ENCODE measurements at places on chromosomes 5 and 9. TPM values are rescaled to one million over a fixed set of nuclear protein-coding genes. Genes with fewer than 3 reads are reported as not detected.

OR13C4 gene
- total RNA-seq = not detected

SLC9A3 gene
- total RNA-seq = 1.8 TPM

HMGCS1 gene
- 90.5 TPM for total RNA-seq

SLC25A2 gene
- 0.72 TPM for total RNA-seq

AGXT2 gene
- total RNA-seq = not detected

PPP2R2B gene
- total RNA-seq = 1.6 TPM

ELAVL2 gene
- 0.81 TPM for total RNA-seq

FGF10 gene
- 1.2 TPM for total RNA-seq

ACTBL2 gene
- total RNA-seq = not detected

DNA sequence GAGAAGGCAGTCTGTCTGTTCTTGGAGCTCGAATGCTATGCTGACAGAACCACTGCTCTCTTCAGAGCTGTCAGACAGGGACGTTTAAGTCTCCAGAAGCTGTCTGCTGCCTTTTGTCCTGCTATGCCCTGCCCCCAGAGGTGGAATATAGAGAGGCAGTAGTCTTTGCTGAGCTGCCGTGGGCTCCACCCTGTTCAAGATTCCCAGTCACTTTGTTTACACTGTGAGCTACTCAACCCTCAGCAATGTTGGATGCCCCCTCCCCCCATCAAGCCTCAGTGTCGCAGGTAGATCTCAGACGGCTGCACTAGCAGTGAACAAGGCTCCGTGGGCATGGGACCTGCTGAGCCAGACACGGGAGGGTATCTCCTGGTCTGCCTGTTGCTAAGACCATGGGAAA, 344.2 kb downstream of the TMEM161B start:
- DNase-seq = no peak

- no peak for DNase-seq
These were observed 139.9 kb downstream of the SGCD start for GRCh38 chr5:156466871-156467270.

DNA sequence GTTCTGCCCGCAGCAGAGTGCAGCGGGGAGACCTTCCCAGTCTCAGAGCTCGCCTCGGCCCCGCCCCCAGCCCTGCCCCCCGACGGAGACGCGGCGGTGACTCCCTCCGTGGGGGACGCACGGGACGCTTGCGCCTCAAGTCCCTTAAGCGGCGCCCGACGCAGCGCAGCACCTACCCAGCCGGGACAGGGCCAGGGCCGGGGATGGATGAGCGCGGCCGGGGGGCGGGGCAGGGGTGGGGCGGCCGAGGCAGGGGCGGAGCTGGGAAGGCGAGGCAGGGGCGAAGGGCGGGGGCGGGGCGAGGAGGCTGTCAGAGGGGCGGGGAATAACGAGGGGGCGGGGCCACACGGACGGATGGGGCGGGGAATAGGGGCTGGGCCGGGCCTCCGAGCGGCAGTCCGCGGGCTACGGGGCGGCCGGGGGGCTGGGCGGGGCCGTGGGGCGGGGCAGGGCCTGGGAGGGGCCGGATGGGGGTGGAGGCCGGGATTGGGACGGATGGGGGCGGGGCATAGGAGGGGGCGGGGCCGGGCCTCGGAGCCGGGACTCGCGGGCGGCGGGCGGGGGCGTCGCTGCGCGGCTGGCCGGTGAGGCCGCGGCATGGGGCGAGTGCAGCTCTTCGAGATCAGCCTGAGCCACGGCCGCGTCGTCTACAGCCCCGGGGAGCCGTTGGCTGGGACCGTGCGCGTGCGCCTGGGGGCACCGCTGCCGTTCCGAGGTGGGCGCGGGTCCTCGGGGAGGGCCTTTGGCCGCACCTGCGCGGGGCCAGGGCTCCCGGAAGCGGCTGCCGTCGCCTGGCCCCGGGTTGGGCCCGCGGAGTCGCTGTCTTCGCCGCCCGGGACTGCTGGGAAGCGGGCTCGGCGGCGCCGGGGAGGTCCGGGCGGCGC, at the start of gene ARRDC1:
ARRDC1 (plus strand) TSS at position 566 of the 884 bp plus-strand sequence; CDS start at position 598, 32 bp downstream.
- peak; percentile 86 for DNase-seq

DNA sequence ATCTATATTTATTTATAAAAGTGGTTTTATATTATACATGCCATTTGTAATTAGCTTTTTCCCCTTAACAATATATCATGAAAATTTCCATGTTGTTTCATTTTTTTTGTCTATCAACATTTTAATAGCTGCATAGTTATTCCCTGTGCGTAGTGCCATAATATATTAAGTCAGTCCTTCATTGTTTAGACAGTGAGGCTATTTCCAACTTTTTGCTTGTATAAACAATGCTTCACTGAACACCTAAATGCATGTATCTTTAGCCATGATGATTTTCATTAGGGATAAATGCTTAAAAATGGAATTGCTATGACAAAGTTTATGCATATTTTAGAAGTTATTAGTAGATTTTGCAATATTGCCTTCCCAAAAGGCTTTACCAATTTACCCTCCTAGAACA, 80.7 kb upstream of the STC2 start:
- DNase-seq = no peak

DNA sequence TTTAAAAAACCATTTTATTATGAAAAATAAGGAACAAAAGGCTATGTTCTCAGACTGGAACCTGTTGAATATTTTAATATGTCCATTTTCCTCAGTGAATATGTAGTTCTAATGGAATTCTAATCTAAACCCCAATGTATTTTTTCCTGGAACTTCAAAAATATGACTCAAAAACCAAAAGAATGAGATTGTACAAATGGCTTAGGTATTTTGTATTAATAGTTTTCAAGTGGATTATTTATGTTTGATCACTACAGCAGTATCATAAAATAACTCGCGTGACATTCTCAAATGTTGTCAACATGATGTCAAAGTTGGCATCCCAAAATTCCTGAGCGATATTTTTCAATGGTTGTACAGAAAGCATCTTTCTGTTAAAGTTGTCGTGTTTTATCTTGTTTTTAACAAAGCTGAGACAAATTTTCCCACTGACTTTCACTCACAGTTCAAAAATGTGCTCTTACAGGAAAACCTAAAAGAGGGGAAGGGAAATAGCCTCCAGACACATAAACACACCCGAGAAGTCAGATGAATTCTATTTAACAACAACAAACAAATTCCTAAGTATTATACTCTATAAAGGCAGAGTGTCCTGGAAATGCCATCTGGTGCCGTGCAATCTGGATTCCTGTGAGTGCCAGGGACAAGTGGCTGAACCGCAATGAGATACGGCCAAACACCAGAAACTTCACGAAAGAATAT, 68.1 kb upstream of the TAS2R1 start:
- DNase-seq = peak; percentile 23

DNA sequence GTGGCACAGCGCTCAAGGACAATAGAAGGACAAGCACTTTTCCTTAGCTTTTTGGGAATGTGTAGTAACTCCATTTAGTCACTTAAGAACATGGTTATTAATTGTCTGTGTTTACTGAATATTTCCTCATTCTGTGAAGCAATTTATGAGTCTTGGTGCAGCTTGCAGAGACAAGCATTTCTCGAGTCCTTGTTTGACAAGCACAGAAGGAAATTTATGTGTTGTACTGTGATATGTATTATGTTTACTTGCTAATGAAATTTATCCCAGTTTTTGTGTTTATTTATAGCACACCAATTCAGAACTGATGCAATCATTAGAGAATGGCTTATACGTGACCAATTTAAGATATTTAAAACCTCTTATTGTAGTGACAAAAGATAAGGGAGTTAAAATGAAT, 168.6 kb downstream of the PRELID2 start:
- no peak for DNase-seq

- DNase-seq = no peak
These were observed 42.3 kb upstream of the DAPK1 start for GRCh38 chr9:87455407-87455806.

DNA sequence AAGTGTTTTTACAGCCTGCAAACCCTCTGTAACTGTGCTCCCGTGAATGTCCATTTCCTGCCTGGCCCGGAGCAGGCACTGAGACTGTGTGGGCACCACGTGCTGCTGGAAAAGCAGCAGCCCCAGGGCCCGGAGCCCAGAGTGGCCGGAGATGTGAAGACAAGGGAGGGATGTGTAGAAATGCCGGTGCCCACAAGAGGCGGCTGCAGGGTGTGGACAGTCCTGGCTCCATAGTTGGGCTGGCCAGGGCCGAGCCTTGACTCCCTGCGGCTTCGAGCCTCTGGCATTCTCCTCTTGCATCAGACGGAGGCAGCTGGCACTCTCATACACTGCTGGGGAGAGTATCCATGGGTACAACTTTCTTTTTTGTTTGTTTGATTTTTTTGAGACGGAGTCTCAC, 13.2 kb upstream of the GFPT2 start:
- no peak for DNase-seq

DNA sequence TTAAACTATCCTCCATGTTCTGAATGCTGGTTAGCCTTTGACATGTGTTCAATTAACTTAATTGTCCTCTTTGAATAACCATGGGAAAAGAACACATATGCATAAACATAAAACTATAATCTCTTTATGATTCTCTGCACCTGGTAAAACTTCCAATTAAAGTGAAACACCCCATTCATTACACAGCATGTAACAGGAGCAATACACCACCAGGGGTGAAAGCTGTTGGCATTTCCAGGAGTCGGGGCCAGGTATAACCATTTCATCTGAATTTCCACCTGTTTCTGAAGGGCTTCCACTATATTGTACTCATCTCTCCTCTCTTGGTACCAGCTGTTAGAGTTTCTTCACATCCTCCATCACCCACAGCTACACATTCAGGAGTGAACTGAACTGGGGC, 303.8 kb downstream of the EDIL3 start:
- DNase-seq = no peak

DNA sequence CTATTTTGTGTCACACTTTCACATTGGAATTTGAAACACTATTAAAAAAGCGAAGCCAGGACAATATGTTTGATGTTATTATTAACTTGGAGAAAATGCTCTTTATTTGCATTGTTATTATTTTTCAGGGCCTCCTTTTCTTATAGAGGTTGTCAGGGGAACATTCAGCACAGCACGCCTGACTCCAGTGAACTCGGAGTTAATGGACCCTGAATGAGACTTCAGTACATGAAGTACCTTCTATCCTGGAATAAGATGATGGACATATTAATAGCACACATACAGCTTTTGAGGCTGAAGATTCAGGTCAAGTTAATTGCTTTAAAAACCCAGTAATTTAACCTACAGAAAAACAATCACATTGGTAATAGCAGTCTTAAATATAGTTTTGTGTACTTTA, 652.9 kb downstream of the SEMA5A start:
- no peak for DNase-seq

GRCh38 chr9:129989740-129990139, 53.2 kb downstream of the FNBP1 start:
- peak; percentile 78 for DNase-seq

- no peak for DNase-seq
These were observed 1.6 kb upstream of the TOMM5 start for GRCh38 chr9:37593883-37594448.

- no peak for DNase-seq
These were observed 74.7 kb downstream of the COL27A1 start for GRCh38 chr9:114230068-114230467.

DNA sequence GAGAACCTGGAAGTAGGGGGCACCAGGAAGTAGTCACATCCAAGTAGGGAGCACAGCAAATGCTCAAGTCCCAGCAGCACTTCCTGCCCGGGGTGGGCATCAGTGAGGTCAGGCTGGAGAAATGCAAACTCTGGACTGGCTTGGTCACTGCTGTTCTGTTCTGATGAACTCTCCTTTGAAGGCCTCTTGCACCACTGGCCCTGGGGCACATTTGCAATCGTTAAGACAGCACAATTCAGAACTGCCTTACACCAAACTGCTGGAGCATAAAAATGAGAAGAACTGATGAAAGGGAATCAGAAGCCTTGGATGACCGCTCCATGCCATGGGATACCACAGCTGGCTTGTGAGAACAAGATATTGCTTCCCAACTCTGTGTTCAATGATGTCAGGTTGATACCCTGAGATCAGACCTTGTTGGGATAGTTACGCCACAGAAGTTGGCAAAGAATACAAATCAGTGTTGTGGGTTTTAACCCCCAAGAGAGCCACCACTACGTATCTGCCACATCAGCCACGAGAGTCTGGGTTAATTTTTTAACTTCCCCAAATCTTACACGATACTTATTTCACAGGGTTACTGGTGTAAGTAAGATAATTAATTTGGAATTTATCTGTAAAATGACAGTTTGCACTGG, 42.3 kb upstream of the ZSWIM6 start:
- no peak for DNase-seq

DNA sequence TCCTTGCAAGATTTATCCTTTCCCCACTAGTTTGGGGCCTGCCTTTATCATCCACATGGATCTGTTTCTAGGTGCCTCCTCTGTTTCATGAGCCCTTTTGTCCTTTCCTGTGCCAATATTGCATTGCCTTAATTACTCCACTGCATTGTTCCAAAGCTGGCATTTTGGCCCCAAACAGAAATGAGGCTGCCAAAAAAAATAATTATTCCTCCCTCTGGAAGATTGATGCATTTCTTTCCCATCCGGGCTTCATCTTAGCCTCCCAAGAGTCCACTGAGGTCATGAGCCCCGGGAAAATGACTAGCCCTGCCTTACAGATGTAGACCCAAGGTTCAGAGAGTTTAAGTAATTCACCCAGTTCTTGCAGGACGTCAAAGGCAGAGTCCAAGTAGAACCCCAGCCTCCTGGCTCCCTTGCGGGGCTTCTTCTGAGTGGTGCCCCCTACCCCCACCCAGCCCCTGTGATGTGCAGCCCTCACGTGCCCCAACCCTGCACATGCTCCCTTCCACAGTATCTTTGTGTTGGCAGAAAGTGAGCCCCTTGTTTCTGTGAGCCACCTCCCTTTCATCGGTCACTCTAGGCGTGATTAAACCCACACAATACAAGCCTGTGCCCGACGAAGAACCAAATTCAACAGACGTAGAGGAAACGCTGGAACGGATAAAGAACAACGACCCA, 62.1 kb downstream of the TMOD1 start:
- DNase-seq = peak; percentile 18

- no peak for DNase-seq
These were observed 2.7 kb downstream of the CD274 start for GRCh38 chr9:5453004-5453403.

DNA sequence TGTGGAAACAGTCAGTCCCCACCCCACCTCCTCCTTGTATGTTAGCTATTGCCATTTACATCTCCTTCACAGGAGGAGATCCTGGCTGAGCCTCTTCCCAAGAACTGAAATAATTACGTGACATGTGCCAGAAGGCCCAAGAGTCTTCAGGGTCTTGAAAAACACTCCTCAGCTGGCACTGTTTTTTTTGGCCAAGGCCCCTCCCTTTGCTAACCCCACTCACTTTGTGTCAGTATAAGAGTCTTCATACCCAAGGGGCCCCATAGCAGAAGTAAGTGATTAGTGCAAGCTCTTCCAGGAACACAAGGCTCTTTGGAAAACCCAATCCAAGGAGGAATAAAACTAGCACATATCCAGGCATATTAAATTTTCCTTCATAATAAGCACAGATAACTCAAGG, 5.7 kb upstream of the LARP1 start:
- no peak for DNase-seq
